Stimulated activated CD4-positive, alpha-beta T cell treated with anti-CD3 and anti-CD28 coated beads, Interleukin-1b, Interleukin-23, amount 100 ng/mL, for 48 hours (primary cell): ENCODE measurements at places on chromosomes 7 and 10.

DNA sequence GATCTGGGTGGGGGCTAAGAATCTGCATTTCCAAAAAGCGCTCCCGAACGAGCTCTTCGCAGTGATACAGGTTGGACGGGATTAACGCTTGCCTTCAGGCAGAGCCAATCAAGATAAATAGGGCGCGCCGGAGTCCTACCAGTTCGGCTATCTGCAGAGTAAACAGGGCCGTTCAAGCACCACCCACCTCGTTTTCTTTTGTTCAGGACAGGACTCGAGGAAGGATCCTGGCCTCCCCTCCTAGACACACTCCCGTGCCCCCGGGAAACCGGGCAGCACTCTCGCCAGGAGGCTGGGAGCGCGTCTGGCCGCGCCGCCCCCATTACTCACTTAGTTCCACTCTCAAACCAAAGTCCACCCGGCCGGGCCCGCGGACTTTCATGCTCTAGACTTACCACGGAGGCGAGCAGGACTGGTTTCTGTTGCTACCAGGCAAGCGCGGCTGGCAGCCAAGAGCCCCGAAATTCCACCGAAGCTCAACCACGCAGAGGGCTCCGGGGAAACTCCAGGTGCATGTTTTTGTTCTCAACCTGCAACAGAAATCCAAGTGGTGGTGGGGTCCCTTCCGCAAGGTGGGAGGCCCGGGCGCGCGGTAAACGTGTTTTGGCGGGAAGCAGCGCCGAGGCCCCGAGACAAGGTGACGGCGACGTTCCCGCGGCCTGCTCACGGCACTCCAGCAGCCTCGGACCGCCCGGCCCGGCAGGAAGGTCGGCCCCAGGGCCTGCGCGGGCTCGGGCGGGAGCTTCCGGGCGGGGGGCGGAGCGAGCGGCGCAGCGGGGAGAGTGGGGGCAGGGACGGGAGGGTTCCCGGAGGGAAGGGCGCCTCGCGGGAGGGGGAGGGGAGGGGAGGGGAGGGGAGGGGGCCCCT lies 12.7 kb downstream of the HNRNPF start:
- peak; percentile 83 for DNase-seq

DNA sequence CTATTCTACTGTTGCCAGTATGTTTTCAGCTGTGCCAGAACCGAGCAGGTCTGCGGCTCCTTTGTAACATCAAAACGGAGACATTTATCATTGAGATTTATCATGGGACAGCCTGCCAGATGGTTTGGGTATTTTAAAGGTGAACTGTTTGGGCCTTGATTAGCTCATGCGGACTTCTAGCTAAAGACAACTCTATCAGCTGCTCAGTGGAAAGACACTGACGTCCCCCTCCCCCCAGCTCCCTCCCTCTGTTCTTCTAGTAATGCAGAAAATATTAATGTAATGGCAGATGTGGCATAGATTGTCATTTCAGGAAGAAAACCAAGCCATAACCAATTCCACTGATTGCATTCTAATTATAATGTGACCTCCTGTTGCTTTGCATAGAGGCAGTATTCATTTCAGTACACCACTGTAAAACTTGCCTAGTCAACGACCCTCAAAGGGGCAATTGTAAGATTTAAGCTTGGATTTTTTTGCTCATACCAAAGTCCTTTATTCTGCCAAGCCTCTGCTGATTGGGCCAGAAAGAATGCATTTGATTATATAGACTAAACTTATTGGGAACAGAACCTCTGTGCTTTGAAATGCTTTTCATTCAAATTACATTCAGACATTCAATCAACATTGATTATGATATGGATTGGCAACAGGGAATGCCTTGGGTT lies 966.8 kb downstream of the LRMDA start:
- DNase-seq: no peak

DNA sequence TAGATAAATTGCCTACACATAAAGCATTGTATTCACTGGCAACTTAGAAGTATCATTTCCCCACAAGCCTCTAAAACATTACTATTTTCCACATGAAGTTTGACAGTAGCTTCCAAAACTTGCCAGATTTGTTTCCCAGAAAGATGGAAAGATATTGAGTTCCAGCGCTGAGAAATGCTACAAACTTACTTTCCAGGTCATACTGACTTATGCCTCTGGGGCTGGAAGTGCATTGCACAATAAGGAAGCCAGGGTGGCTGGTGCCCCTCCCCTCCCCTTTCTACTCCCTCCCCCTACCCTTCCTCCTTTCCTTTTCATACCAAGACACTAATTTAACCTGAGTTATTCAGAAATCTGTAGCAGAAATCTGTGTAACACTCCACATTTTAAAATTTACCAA lies 212.6 kb downstream of the WDR37 start:
- no peak for DNase-seq

DNA sequence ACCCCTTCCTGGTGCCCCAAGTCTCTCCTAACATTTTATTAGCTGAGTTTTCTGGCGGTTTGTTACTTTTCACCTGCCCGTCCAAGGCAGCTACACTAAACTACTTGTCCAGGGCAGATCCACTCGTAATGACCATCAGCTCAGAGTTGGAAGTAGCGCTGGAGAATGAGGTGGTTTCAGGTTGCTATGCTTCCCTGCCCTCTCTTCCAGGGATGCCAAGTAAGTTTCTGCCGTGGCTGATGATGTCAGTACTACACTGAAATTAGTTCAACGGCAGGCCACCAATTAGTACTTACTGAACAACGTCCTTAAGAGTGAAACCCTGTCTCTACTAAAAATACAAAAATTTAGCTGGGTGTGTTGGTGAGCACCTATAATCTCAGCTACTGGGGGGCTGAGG lies 55.2 kb downstream of the DIP2C start:
- no peak for DNase-seq

- DNase-seq: no peak
Observed at GRCh38 chr7:151228024-151228866, 1.2 kb upstream of the ABCF2 start.

- DNase-seq: no peak
Observed at GRCh38 chr7:22220941-22221340, 136.0 kb downstream of the RAPGEF5 start.

GRCh38 chr7:81155654-81156373 lies 237.0 kb upstream of the SEMA3C start:
- DNase-seq: no peak

DNA sequence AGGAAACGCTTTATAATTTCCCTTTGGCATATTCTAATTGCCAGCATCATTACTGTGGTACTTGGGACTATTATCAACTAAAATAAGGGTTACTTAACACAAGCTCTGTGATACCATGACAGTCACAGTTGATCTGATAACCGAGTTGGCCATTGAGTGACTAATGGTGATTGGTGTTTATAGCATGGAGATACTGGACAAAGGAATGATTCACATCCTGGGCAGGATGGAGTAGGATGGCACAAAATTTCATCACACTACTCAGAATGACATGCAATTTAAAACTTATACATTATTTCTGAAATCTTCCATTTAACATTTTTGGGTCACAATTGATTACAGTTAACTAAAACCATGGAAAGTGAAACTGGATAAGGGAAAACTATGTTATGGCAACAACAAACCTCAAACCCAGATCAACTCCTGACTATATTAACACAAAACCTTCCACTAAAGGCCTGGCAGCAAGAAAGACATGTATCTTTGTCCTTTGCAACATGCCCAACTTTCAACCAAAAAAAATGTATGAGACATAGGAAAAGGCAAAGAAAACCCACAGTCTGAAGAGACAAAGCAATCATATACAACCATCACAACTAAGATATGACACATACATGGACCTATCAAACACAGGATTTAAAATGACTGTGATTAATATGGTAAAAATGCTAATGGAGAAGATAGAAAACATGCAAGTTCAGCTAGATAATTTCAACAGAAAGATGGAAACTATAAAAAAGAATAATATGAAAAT lies 208.5 kb upstream of the NRP1 start:
- DNase-seq: no peak
